ENCODE measurements at places on chromosomes 2 and 18.

DNA sequence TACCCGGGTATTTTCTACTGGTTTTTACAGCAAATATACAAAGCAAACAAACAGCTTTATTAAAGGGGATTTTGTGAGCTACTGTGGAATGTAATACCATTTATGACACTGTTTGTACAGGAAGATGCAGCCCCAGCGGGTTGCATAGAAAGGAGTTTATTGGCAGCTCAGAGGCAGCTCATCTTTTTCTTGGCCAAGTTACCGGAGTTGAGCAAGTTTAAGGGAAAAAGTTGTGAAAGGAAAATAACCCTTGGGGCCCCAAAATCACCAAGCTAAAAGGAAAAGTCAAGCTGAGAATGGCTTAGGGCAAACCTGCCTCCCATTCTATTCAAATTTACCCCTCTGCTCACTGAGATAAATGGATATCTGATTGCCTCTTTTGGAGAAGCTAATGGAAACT, 60.8 kb downstream of the MOB4 start:
- no peak for DNase-seq

DNA sequence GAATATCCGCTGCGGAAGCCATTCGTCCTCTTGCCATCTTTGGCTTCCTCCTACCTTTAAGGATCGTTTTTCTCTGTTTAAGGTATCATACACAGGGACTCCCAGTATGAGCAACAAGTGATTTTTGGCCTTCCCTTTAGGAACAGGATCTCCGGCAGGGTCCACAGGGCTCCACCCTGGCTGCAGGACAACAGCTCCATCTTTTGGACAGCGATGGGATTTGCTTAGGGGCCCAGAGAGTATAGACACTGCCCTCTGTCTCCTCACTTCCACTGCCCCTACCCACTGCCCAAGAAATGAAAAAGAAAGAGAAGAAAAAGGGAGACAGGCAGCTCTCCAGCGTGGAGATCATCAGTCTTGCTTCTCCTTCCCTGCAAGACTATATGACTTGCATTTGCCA, 224.5 kb downstream of the UXS1 start:
- no peak for DNase-seq

GRCh38 chr2:126932529-126932928, 33.8 kb downstream of the TEX51 start:
- DNase-seq = no peak

- DNase-seq = no peak
Measured at GRCh38 chr18:21242780-21243401, 859 bp downstream of the GREB1L start.

GRCh38 chr2:16625759-16626158, 39.9 kb downstream of the CYRIA start:
- no peak for DNase-seq

- no peak for DNase-seq
Measured at GRCh38 chr2:173249661-173250641, 104.7 kb upstream of the CDCA7 start.

DNA sequence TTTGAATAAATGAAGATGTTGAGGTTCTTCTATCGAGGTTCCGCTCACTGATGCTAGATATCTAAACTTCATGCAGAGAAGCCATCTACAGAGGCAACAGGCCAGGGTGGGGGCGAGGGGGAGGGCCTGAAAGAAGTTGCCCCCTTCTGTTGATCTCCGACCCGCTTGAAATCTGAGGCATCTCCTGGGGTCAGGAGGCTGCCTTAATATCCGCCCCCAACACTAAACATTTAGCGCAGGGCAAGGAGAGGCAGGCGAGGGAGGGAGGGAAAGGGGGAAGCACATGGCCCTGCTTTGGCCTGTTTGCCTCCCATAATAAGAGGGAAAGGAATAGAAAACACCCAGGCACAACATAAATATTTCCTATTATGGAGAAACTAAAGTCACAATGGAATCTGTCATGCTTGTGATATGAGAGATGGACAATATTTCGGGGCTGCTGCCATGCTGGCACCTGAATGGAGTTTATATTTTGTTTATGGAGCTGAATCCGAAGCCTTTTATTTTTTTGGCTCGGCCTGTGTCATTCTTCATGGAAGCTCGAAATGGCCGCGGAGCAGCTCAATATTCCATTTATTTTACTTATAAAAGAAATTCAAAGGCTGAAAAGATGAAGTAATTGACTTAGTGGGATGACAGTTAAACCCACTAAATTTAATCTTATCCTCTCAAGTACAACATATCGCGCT, 221.1 kb downstream of the INSIG2 start:
- DNase-seq = no peak
